Brain pericyte (primary cell): ENCODE measurements at places on chromosomes 12 and 14.

- no peak for DNase-seq
Observed at GRCh38 chr12:48629541-48629940, 52.5 kb downstream of the KANSL2 start.

GRCh38 chr14:30223385-30223785 lies 295.7 kb upstream of the PRKD1 start:
- DNase-seq, result no peak

GRCh38 chr12:77591959-77592743 lies 238.5 kb upstream of the NAV3 start:
- DNase-seq, result no peak

- no peak for DNase-seq
Observed at GRCh38 chr12:28909291-28909690, 239.8 kb upstream of the FAR2 start.

DNA sequence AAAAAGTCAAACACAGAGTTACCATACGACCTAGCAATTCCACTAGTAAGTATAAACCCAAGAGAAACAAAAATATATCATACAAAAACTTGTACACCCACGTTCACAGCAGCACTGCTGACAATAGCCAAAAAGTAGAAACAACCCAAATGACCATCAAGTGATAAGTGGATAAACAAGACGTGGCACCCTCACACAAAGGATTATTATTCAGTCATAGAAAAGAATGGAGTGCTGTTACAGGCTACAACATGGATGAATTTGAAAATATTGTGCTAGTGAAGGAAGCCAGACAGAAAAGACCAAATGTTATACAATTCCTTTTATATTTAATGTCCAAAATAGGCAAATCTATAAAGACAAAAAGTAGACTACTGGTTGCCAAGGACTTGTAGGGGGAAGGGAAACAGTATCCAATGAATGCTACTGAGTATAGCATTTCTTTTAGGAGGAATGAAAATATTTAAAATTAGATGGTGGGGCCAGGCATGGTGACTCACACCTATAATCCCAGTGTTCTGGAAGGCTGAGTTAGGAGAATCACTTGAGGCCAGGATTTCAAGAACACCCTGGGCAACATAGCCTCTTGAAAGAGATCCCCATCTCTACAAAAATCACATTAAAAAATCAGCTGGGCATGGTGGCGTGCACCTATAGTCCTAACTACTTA lies 41.9 kb downstream of the SPTLC2 start:
- no peak for DNase-seq

DNA sequence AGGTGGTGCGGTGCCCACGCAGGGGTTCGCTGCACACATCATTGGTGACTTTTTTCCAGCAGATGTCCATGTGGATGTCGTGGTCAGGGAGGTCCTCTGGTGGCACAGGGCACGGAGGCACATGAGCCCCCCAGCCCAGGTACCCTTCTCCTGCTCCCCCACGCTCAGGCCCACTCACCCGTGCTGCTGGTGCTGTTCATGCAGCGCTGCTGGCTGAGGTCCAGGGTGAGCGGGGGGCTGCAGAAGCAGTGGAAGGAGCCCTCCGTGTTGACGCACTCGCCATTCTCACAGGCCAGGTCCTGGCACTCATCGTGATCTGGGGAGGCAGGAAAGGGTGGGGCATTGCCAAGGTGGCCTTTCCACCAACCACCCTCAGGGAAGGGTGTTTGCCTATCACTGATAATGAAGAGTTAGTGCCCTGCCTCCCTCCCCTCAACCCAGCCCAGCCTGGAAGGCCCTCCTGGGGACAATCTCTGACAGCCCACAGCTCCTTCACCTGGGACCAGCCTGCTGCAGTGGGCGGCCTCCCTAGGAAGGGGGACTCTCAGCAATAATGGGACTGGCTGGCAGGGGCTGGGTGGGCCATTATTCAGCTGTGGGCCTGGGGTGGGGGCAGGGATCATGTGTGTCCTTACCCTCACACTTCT lies 9.8 kb downstream of the ISCA2 start:
- no peak for DNase-seq

- no peak for DNase-seq
Observed at GRCh38 chr12:119631930-119632678, 35.8 kb upstream of the PRKAB1 start.

GRCh38 chr12:6074979-6075585 lies 49.4 kb downstream of the VWF start:
- no peak for DNase-seq

GRCh38 chr12:118690506-118690905 lies 290.8 kb upstream of the SRRM4 start:
- no peak for DNase-seq

DNA sequence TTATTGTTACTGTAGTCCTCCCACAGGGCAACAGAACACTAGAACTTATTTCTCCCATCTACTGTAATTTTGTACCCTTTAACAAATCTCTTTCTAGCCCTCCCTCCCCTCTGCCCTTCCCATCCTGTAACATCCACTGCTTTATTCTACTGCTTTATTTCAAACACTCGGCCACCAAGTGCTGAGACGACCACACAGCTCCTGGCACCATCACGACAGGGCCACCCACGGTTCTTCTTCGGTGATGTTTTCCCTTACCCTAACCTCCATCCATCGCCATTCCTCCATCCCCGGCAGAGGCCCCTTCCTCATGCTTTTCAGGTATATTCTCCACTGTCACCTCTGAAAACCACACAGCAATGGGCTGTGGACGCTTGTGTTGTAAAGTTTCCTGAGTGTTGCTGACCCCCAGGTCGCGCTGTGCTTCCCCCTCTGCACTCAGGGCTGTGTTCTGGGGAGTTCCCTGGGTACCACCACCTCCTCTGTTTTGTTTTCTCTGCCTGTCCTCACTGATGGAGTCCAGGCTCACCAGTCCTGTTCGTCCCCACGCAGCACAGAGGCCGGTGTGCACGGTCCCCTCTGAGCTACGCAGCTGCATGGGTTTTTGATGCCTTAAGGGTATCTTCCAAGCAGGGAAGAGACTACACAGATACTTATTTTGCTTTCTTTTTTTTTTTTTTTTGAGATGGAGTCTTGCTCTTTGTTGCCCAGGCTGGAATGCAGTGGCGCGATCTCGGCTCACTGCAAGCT lies 207.2 kb upstream of the TMEM132C start:
- DNase-seq, result no peak

DNA sequence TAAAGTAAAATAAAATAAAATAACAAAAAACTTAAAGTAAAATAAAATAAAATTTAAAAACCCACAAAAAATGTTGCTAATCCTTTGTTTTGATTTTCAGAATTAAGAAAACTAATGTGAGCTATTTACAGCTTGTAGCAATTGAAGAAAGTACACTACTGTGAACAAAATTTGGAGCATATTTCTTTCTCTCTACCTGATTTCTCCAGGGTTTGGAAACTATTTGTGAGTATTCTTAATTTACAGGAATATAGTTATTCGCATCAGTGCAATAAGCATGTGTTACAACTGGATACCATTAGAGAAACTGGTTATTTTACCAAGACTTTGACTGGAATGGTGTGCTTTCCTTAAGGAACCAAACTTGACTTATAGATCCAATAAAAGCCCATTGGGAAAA lies 86.1 kb upstream of the CNOT2 start:
- DNase-seq, result no peak

- DNase-seq, result no peak
Observed at GRCh38 chr12:57236201-57236924, 6.9 kb downstream of the SHMT2 start.

DNA sequence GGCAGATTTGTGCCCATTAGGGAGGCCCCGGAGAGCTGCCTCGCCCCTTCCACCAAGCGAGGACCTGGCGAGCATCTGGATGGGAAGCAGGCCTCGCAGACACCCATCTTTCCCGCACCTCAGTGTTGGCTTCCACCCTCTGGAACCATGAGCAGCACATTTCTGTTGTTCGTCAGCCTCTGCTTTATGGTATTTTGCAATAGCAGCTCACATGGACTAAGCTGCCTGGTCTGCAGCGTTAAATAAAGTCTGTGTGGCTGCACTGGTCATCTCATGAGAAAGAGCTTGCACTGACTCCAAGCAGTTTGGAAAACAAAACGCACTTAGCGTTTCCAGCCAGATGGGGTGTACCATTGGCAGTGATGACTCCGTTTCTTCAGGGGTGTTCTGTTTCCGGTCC lies 75.8 kb downstream of the GLT1D1 start:
- no peak for DNase-seq

DNA sequence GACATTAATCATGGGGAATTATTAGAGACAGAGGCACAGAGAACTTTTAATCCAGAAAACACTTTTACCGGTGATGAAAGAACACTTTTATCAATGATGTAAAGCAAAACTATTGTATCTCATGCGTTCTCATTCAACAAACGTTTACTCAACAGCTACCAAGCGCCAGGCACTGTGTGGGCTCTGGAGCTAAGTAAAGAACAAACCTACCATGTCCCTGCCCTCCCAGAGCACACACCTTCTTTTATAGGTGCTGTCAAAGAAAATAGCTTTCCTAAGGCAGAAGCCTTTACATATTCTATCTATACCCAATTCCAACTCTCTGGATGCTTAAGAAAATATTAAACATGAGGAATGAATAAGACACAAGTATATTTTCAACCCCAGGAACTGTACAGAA lies 91.1 kb downstream of the FOXN3 start:
- no peak for DNase-seq

- no peak for DNase-seq
Observed at GRCh38 chr12:104505095-104505818, 48.5 kb downstream of the CHST11 start.

DNA sequence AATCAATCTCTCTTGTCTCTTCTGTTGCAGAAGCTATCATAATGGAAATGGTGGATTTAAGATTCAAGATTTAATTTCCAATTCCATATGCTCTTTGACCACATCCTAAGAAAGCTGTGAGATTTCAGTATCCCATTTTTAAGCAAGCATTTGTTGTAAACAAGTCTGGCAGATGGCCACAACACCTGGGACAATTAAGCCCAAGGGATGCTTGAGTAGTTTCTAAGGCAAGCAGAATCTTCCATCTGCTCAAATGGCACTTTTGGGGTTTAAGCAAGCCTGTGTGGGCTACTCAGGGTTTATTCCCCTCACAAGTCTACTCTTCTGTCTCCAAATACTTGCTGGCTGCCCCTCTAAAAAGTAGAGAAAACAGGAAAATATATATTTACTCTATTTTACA lies 304.7 kb upstream of the SYT1 start:
- no peak for DNase-seq

GRCh38 chr12:4564818-4565217 lies 2.8 kb downstream of the DYRK4 start:
- DNase-seq, result no peak

- peak; percentile 33 for DNase-seq
Observed at GRCh38 chr14:92121670-92122350, at the start of the genes CPSF2 and NDUFB1. Gene CPSF2, plus strand, starts transcription at chr14:92121969. Its CDS starts 9,016 bp downstream, at chr14:92130985. Gene NDUFB1, minus strand, starts transcription at chr14:92121706. Its CDS starts 4,069 bp downstream, at chr14:92117637.

DNA sequence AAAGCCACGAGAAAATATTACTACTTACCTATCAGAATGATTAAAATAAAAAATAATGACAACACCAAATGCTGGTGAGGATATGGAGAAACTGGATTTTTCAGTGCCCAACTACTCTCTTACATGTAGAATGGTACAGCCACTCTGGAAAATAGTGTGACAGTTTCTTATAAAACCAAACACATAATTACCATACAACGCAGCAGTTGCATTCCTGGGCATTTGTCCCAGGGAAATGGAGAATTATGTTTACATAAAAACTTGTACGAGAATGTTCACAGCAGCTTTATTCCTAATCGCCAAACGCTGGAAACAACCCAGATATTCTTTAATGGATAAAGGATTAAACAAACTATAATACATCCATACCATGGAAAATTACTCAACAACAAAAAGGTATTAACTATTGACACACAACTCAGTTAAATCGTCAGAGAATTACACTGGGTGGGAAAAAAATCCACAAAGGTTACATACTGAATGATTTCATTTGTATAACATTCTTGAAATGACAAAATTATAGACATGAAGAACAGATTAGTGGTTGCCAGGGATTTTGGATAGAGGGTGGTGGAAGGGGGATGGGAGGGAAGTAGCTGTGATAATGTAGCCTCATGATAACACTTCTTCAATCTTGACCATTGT lies 35.4 kb downstream of the TAOK3 start:
- no peak for DNase-seq

- no peak for DNase-seq
Observed at GRCh38 chr14:85316701-85317410, 213.1 kb upstream of the FLRT2 start.

DNA sequence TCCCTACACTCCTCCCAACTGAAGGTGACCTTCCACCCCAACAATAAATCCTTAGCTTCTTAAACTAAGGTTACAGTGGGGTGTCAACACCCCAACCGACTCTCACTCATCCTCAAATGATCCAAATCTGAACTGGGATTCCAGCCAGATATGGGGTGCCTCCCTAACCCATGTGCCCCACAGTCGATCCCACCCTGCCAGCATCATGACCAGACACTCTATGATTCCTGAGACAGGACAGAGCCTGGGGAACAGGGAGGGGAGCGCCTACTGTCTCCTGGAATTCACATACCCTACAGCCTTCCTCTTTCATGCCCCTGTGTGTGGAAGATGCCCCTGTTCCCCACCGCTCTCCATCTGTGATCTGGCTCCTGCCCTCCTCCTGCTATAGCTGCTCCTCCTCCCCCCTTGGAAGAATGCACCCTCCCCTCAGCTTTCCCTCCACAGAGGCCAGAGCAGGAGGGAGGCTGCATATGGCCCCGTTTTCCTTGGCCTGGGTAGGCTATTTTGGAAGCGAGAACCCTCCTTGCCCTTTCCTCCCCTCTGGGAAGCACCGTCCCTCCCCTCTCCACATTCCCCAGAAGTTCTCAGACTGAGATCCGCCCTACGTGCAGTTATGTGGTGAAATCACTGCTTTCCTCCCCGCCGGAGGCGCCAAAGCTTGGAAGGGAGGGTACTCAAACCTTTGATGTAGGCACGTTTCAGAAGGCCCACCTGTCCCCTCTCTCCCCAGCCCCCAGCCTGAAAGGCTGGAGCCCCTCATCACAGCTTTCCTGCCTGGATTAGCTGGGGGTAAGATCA lies 48.0 kb downstream of the SMUG1 start:
- DNase-seq, result no peak

DNA sequence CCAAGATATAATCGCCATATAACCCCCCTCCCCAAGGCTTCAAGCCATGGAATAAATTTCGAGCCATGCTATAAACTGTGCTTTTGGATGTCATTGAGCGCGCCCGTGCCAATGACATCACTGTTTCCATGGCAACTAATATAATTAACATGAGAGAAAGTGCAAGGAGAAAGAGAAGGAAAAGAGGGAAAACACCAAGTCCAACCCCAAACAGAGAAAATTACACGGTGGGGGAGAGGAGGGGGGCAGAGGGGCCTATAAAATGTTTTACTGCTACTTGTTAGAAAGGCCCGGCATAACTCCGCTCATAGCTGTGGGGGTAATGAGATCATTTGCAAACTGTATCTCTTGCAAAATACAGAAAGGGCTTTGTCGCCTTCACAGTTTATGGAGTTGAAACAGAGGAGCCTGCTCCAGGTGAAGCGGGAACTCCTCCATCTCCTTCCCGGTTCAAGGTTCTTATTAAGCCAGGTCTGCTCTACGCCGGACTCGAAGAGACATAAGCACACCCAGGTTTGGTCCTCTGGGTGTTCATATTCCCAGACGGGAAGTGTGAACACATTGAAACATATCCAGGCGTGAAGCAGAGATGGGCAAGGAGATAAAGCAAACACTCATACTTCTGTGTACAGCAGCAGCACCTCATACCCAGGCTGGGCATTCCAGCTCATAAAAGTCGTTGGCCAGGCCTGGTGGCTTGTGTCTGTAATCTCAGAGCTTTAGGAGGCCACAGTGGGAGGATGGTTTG lies 99.1 kb upstream of the MAP1LC3B2 start:
- DNase-seq, result no peak

GRCh38 chr14:38882533-38882932 lies 220.5 kb downstream of the SEC23A start:
- DNase-seq, result no peak
